Activated CD4-positive, alpha-beta T cell treated with anti-CD3 and anti-CD28 coated beads, Interleukin-2, amount 10 ng/mL, durations not matched to agents 24 days and 14 days (primary cell): ENCODE measurements at places on chromosomes 5 and 9. TPM values are rescaled to one million over a fixed set of nuclear protein-coding genes. Genes with fewer than 3 reads are reported as not detected.

Gene SLIT3
- total RNA-seq, result 0.75 and 1.1 TPM in 2 replicates

DNA sequence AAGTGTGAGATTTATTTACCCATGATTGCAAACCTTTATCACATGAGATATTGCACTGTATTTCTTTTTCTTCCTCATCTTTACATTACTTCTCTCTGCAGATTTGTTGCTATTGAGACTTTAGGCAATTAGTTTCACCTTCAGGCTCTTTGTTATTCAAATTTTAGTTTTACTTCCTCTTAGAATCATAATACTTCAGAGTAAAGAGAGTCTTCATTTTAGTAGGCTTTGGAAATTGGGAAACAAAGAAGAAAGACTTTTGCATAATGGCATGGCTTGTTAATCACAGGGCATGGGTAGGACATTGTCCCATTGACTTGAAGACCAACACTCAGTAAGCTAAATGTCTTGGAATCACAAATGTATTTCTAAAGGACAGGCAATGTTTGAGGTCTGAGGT, 1.2 kb upstream of the PCDHGA5 start:
- H3K27me3 ChIP-seq, result peaks cover 28% of the 10 kb centered on the region
- H3K4me1 ChIP-seq, result no peaks in the 10 kb centered on the region
- H3K27ac ChIP-seq, result no peak overlapping the region
- no peak overlapping the region for H3K4me3 ChIP-seq
- peaks cover 13% of the 10 kb centered on the region for H3K36me3 ChIP-seq
- no peak for DNase-seq

DNA sequence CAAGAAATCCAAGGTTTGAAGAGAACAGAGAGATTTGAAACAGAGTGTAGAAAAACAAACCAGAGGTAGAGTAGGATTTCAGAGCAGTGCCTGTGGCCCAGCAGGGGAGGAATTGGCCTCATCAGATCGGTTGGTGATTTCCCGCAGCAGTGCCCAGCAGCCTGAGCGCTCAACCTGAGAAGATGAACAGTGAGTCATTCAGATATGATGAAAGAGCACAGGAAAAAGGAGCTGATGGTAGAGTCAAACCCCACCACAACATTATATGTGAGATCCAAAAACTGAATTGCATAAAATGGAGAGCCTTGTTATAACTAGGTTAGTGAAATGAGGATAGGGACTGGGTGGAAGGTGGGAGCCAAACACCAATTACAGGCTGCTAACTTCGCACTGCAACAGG, 248.9 kb downstream of the PIK3R1 start:
- H3K36me3 ChIP-seq, result no peaks in the 10 kb centered on the region
- no peak overlapping the region for H3K27ac ChIP-seq
- peak; percentile 78 for DNase-seq
- no peak overlapping the region for H3K4me3 ChIP-seq

GRCh38 chr5:4020400-4020799, 424.8 kb downstream of the IRX1 start:
- no peaks in the 10 kb centered on the region for H3K4me1 ChIP-seq
- no peaks in the 10 kb centered on the region for H3K36me3 ChIP-seq
- no peak for DNase-seq
- H3K4me3 ChIP-seq, result no peak overlapping the region

DNA sequence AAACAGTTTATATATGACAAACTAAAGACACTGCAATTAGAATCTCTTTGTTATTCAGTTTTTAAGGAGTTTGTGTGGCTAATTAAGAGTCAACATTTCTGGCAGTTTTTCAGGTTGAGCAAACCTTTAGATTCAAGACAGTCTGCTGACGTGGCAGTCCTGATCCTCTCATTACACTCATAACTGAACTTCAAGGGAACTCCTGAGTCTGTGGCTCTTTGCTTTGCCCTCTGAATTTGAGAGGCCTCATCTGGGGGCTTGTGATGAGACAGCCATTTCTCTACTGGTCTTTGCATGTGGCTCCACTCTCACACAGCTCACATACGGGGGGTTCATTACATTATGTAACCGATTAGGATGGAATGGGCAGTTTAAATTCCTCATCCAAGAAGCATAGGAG, 182.9 kb upstream of the MEF2C start:
- H3K4me3 ChIP-seq, result no peak overlapping the region
- no peaks in the 10 kb centered on the region for H3K36me3 ChIP-seq
- H3K27me3 ChIP-seq, result no peaks in the 10 kb centered on the region
- H3K27ac ChIP-seq, result no peak overlapping the region

- no peaks in the 10 kb centered on the region for H3K36me3 ChIP-seq
- H3K27me3 ChIP-seq, result no peaks in the 10 kb centered on the region
- no peak for DNase-seq
- no peak overlapping the region for H3K4me3 ChIP-seq
- no peak overlapping the region for H3K27ac ChIP-seq
- no peaks in the 10 kb centered on the region for H3K4me1 ChIP-seq
Measured at GRCh38 chr5:25295067-25295466, 650.3 kb upstream of the CDH10 start.

GRCh38 chr5:87079219-87079618, 188.5 kb upstream of the RASA1 start:
- H3K4me1 ChIP-seq, result peaks cover 49% of the 10 kb centered on the region
- peak; percentile 62 for DNase-seq
- H3K36me3 ChIP-seq, result peaks cover 2% of the 10 kb centered on the region
- no peak overlapping the region for H3K27ac ChIP-seq
- H3K27me3 ChIP-seq, result no peaks in the 10 kb centered on the region

GRCh38 chr9:93294011-93294410, 110.1 kb downstream of the WNK2 start:
- no peak overlapping the region for H3K4me3 ChIP-seq
- peaks cover 2% of the 10 kb centered on the region for H3K4me1 ChIP-seq
- H3K36me3 ChIP-seq, result no peaks in the 10 kb centered on the region

- no peaks in the 10 kb centered on the region for H3K36me3 ChIP-seq
- no peak for DNase-seq
- H3K27ac ChIP-seq, result no peak overlapping the region
Measured at GRCh38 chr9:85202596-85202995, 533.1 kb downstream of the NTRK2 start.

GRCh38 chr9:21570643-21571275, 88.6 kb upstream of the IFNE start:
- H3K27ac ChIP-seq, result no peak overlapping the region
- no peaks in the 10 kb centered on the region for H3K36me3 ChIP-seq
- DNase-seq, result no peak
- H3K27me3 ChIP-seq, result peaks cover 62% of the 10 kb centered on the region
- H3K4me3 ChIP-seq, result no peak overlapping the region

- peaks cover 14% of the 10 kb centered on the region for H3K27me3 ChIP-seq
- no peaks in the 10 kb centered on the region for H3K36me3 ChIP-seq
- peak; percentile 90 for DNase-seq
- H3K4me3 ChIP-seq, result no peak overlapping the region
Measured at GRCh38 chr9:126500600-126501382, 112.9 kb upstream of the LMX1B start.

Gene FAM200C
- total RNA-seq, result 1.4 and 1.5 TPM in 2 replicates

DNA sequence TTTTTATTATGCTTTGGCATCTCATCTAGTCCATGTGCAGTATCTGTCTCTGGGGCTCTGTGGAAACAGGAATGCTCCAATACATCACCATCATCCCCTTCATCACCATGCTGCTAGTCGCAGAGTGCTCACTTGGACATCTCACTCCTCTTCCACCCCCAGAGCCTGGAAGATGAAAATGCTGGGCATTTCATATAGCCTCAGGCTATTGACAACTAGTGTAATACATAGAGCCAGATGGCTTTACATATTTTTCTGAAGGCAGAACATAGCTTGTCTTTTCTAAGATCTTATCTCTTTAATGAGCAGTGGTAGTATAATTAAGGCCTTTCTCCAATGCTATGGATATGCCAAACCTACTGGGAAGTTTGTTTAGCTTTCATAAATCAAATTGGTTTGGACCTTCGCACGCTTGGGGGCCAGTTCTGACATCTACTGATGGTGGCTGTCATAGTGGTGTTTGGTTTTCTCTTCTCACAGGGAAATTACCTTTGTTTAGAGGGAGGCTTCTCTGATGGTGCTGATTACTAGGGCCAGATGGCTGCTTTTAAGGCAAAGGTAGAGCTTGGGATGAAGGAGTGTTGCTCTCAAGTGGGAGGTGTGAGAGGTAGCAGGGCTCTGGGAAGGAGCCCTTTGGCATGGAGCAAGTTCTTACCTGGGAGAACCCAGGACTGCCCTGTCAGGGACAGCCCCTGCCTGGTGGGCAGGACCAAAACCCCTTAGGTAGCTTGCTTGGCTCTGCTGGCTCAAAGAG, 63.1 kb upstream of the CXCL14 start:
- no peak overlapping the region for H3K4me3 ChIP-seq
- no peaks in the 10 kb centered on the region for H3K4me1 ChIP-seq
- no peak for DNase-seq
- H3K27me3 ChIP-seq, result peaks cover 6% of the 10 kb centered on the region

- no peak overlapping the region for H3K27ac ChIP-seq
- H3K4me1 ChIP-seq, result no peaks in the 10 kb centered on the region
- H3K27me3 ChIP-seq, result peaks cover 2% of the 10 kb centered on the region
- no peaks in the 10 kb centered on the region for H3K36me3 ChIP-seq
- no peak overlapping the region for H3K4me3 ChIP-seq
Measured at GRCh38 chr5:90289837-90290236, 119.7 kb downstream of the CETN3 start.

- H3K4me1 ChIP-seq, result peaks cover 50% of the 10 kb centered on the region
- no peak for DNase-seq
- H3K27ac ChIP-seq, result no peak overlapping the region
- no peaks in the 10 kb centered on the region for H3K27me3 ChIP-seq
- H3K36me3 ChIP-seq, result peaks cover 1% of the 10 kb centered on the region
- H3K4me3 ChIP-seq, result no peak overlapping the region
Measured at GRCh38 chr5:55900776-55901175, 49.6 kb downstream of the IL31RA start.

DNA sequence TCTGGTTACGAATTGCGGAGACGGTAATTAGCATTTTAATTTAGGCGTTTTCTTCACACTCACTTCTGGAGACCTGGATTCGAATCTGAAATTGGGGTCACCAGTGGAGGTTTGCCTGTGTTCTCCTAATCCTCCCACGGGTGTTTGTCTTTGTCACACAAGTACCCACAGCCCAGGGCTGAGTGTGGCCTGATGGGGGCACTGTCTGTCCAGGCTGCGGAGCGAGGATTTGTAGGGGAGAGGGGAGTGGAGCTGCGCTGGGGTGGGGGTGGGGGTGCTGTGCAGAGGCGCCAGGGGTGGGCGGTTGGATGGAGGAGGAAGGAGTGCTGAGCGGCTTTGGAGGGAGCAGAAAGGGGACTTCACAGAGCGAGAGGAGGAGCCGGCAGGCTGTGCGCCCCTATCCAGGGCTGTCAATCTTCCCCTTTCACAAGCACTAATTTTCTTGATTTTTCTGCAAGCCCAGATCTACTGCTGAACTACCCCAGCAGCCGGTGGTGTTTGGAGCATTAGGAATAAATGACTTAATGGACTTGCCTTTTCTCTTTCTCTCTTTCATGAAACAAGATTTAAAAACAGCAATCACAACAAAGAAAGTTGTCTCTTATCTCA, 53.1 kb downstream of the TSPAN17 start:
- DNase-seq, result no peak
- no peaks in the 10 kb centered on the region for H3K36me3 ChIP-seq
- peaks cover 39% of the 10 kb centered on the region for H3K27me3 ChIP-seq
- no peak overlapping the region for H3K27ac ChIP-seq

- no peak overlapping the region for H3K27ac ChIP-seq
- H3K4me3 ChIP-seq, result no peak overlapping the region
- no peaks in the 10 kb centered on the region for H3K4me1 ChIP-seq
- no peak for DNase-seq
Measured at GRCh38 chr5:144033486-144033885, 137.0 kb downstream of the YIPF5 start.

Gene ENTPD2
- total RNA-seq, result 0.21 TPM in 1 of 2 replicates, not detected in the other

GRCh38 chr5:90802474-90803317, 244.1 kb downstream of the ADGRV1 start:
- H3K27ac ChIP-seq, result no peak overlapping the region
- H3K4me3 ChIP-seq, result no peak overlapping the region
- peak; percentile 60 for DNase-seq
- no peaks in the 10 kb centered on the region for H3K36me3 ChIP-seq
